Inflammatory macrophage treated with lipopolysaccharide for 1 hour (primary cell): ENCODE measurements at places on chromosomes 12 and 14.

DNA sequence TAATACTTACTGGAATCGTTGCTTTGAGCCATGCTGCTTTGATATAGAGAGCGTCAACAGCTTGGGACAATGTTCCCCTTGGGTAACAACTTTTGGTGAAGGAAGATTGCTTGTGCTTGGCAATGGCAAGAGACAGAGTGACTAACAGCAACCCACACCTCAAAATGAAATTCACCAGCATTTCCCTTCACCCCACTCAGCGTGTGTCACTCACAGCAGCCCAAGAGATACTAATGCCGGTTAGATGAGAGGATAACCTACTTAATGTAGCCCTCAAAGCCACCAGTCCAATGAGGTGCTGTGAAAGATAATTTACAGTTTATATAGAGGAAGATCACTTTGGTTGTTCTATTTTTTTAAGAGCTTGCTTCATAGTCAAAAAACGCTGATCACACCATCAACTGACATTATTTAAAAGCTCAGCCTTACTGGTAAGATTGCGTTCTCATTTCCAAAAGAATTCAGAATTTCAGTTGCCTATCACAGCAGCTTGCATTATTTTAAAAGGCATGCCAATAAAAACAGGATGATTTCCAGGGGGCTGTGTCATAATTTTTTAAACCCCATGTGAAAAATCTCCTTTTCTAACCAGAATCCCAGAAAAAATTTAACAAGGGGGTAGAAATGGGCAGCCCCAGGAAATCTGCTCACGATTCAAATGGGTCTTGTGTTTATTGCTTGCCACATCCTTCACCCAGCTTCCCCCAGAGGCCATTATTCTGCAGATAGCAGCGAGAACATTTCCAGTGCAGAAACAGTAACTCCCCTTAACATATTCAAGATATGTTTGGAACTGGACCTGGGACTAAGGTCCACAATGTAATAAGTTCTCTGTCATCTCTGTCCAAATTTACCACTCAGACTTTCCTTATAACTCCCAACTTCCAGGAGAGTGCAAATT, at the start of gene IL26:
Gene IL26, minus strand, starts transcription at position 235 of the 901 bp plus-strand sequence. Its CDS starts 54 bp downstream, at position 181.
- DNase-seq: no peak

GRCh38 chr12:12582193-12582881, 19.7 kb upstream of the DUSP16 start:
- no peak for DNase-seq

DNA sequence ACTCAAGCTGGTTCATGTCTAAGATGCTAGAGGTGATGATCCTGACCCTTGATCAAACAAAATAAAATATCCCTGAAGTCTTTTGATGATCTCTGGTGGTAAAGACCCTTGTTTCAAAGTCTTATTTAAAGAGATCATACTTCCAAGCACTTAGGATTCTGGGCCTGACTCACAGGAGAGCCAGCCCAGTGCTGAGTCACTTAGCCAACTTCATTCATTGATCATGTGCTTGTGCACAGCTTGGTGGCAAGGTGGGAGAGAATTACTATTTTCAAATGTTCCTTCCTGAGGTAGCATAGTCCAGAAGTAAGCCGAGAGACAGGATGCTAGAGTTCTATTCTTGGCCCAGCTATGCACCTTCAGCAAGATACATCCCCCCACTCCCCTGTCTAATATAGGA, 40.6 kb downstream of the SCN8A start:
- DNase-seq: no peak

DNA sequence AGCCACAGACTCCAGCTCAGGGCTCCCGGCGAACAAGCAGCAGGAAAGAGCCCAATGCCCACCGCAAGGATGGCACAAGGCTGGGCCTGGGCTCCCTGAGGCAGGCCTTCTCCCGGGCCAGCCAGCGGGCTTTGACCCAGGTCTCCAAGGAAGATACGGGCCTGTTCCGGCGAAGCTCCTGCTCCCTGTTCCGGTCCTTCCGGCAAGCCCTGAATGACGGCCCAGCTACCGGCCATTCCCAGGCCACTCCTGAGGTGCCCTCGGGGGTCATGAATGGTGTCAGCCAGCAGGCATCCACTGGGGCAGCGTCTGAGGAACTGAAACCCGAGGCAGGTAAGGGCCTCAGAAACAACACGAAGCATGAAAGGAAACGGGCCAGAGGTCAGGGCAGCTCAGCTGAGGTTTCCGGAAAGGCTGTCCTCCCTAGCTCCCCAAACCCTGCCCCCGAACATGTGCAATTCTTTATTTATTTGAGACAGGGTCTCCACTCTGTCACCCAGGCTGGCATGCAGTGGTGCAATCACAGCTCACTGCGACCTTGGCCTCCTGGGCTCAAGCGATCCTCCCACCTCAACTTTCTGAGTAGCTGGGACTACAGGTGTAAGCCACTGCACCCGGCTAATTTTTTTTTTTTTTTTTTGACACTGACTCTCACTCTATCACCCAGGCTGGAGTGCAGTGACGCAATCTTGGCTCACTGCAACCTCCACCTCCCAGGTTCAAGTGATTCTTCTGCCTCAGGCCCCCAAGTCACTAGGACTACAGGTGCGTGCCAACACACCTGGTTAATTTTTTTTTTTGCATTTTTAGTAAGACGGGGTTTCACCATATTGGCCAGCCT, 6.0 kb downstream of the EXOC3L4 start:
- no peak for DNase-seq

GRCh38 chr12:129771238-129771637, 132.6 kb downstream of the TMEM132D start:
- DNase-seq: no peak

GRCh38 chr14:103022002-103022684, 35.2 kb downstream of the CDC42BPB start:
- DNase-seq: no peak

DNA sequence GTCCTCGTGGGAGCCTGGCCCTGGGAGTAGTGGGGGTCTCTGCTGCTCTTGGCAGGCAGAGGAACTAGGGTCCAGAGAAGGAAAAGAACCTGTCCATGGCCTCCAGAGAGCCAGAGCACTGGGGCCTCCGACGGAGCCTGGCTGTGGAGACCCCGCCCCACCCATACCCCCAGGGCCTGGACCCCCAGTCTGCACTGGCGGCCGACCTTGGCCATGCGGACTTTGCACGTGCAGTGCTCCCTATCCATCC, 1.1 kb downstream of the BEGAIN start:
- no peak for DNase-seq

DNA sequence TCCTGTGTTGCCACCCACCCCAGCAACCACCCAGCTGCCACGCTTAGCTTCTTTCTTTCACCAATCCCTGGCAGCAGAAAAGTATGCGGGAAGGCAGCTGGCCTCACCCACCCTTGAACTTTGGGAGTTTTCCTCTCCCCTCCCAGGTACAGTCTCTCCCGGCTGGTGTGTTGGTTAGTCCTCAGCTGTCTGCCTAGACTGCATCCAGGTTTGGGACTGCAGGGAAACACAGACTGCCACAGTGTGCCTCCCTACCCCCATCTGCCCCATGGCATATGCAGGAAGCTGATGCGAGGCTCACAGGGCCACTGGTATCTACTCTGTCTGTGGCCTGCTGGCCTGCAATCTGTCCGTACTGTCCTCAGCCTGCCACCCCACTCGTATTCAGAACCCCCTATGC, 2.1 kb downstream of the CD9 start:
- DNase-seq: no peak

GRCh38 chr12:113130457-113131135, 5.0 kb downstream of the RASAL1 start:
- no peak for DNase-seq

- DNase-seq: no peak
These were observed 6.2 kb upstream of the GPX2 start for GRCh38 chr14:64948612-64949210.

GRCh38 chr12:47885012-47885501, 19.7 kb downstream of the VDR start:
- DNase-seq: no peak

GRCh38 chr12:69481133-69481532, 10.9 kb downstream of the FRS2 start:
- no peak for DNase-seq

DNA sequence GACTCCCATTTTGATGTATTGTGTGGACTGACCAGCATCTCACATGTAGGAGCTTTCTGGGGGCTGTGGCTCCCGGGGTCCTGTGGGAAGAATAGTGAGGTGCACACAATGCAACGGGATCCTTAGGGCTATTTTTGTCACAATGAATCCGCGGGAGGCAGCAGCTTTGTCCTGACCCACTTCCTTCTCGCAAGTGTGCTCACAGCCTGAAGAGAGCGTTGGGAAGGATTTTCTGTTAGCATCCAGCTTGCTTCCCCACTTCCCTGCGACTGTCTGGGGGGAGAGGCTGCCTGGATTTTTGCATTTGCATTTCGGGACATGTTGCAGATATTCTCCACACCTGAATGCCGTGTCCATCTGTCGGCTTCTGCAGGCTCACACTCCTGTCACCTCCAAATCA, 31.9 kb downstream of the FZD10 start:
- DNase-seq: no peak
